Germinal center (tissue), 1 donor: ENCODE measurements at places on chromosomes 5 and 9.

GRCh38 chr5:77356740-77357139, 135.4 kb downstream of the WDR41 start:
- no peak for DNase-seq

- DNase-seq, result no peak
Measured at GRCh38 chr9:89531766-89532165, 33.9 kb upstream of the SEMA4D start.

DNA sequence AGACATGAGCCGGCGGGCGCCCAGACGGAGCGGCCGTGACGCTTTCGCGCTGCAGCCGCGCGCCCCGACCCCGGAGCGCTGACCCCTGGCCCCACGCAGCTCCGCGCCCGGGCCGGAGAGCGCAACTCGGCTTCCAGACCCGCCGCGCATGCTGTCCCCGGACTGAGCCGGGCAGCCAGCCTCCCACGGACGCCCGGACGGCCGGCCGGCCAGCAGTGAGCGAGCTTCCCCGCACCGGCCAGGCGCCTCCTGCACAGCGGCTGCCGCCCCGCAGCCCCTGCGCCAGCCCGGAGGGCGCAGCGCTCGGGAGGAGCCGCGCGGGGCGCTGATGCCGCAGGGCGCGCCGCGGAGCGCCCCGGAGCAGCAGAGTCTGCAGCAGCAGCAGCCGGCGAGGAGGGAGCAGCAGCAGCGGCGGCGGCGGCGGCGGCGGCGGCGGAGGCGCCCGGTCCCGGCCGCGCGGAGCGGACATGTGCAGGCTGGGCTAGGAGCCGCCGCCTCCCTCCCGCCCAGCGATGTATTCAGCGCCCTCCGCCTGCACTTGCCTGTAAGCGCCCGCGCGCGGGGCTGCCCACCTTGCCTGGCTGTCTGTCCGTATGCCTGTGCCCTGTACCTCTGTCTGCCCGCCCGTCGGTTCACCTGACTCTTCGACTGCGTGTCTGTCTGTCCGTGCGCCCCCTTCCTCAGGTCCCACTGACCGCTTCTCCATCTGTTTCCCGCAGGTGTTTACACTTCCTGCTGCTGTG, 412 bp downstream of the FGF18 start:
- DNase-seq, result peak; percentile 48

DNA sequence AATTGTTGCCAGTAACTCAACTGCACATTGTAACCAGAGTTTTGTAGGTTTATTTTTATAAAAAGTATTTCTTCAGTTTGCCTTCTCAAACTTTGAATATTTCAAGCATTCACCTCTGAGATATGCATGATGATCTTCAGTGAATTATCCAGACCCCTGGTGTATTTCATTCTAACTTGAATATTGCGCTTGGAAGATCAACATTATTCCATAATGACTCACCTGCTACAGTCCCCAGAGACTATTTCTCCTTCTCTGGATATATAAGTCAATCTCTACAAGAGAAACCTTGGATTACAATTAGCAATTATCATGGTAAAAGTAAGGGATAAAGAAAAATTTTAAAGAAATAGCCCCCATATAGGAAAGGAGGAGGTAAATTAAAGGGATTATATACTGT, 1041.0 kb downstream of the TLE1 start:
- no peak for DNase-seq

GRCh38 chr5:55749387-55749786, 11.5 kb downstream of the DDX4 start:
- no peak for DNase-seq
